Uterine smooth muscle cell (primary cell): ENCODE measurements at places on chromosomes 3 and 15. TPM values are rescaled to one million over a fixed set of nuclear protein-coding genes. Genes with fewer than 3 reads are reported as not detected.

Gene DLG1
- 53.3 and 96.1 TPM in 2 replicates for total RNA-seq

Gene ABCF3
- 51.6 and 57.7 TPM in 2 replicates for total RNA-seq

Gene PLS1
- 1.1 and 1.8 TPM in 2 replicates for total RNA-seq

Gene ECE2
- under 0.01 TPM in 1 of 2 replicates, not detected in the other for total RNA-seq

Gene ADAMTS7
- 1.2 and 2.2 TPM in 2 replicates for total RNA-seq

Gene DUOX2
- total RNA-seq, result under 0.01 TPM in 1 of 2 replicates, not detected in the other

Gene RUBCN
- total RNA-seq, result 13.1 and 13.4 TPM in 2 replicates

Gene FRG2C
- not detected in 2 replicates for total RNA-seq

Gene FETUB
- total RNA-seq, result not detected in 2 replicates

Gene GOLGA8O
- 1.7 TPM in 1 of 2 replicates, not detected in the other for total RNA-seq
